SHP77 (cell line): ENCODE measurements at places on chromosomes 16 and 17.

DNA sequence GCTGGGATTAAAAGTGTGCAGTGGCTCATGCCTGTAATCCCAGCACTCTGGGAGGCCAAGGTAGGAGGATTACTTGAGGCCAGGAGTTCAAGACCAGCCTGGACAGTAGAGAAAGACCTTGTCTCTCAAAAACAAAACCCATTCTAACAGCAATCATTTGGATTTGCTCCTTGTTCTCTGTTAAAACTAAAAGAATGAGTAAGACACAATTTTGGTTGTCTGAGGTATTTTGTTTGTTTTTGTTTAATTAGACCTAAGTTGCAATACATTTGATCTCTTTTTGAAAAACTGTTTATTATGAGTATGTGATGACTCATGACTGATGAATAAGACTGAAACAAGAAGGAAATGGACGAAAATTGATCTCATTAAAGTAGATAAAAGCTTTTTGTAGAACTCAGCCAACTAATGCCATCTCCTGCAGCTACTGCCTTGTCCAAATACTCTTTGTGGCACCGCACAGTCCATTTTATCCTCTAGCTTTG lies 29.0 kb downstream of the GLG1 start:
- no peak for DNase-seq

- DNase-seq = no peak
Measured at GRCh38 chr17:53093391-53093790, 729.3 kb upstream of the KIF2B start.

DNA sequence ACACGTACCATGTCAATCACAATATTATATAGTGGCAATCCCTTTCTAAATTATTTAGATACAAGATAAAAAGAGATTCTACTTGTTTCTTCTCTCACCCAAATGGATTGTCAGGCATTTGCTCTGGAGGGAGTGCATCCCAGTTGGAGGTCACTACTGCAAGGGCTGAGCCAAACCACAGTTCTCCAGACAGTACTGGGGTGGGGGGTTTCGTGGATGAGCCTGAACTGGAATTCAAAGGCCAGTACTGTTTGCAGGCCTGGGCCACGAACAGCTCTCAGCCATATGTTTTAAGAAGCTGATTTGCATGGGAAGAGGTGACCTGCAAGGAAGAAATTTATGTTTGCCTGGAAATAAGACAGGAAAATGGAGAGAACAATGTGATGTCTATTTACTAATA lies 314.9 kb downstream of the PMP22 start:
- DNase-seq = no peak

DNA sequence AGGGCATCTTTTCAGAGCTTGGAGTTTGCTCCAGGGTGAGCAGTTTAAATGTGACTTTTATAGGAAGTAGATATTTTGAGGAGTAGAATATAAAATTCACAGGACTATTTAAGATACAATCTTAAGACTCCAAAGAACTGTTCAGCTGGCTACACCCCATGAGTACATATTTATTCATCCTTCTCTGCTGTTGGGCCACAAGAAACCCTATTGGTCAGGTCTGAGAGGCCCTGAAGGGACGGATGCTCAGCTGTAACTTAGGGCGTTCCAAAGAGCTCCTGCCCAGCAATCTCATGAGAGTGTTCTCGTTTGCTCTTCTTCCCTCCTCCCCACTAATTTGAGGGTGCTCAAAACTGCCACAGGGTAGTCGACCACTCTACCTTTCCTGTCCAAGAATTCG lies 7.3 kb downstream of the ST6GALNAC2 start:
- DNase-seq = no peak

- no peak for DNase-seq
Measured at GRCh38 chr16:26111900-26112299, 420.1 kb downstream of the HS3ST4 start.

GRCh38 chr17:75269844-75270217 lies 1.2 kb downstream of the MIF4GD start:
- DNase-seq = no peak

DNA sequence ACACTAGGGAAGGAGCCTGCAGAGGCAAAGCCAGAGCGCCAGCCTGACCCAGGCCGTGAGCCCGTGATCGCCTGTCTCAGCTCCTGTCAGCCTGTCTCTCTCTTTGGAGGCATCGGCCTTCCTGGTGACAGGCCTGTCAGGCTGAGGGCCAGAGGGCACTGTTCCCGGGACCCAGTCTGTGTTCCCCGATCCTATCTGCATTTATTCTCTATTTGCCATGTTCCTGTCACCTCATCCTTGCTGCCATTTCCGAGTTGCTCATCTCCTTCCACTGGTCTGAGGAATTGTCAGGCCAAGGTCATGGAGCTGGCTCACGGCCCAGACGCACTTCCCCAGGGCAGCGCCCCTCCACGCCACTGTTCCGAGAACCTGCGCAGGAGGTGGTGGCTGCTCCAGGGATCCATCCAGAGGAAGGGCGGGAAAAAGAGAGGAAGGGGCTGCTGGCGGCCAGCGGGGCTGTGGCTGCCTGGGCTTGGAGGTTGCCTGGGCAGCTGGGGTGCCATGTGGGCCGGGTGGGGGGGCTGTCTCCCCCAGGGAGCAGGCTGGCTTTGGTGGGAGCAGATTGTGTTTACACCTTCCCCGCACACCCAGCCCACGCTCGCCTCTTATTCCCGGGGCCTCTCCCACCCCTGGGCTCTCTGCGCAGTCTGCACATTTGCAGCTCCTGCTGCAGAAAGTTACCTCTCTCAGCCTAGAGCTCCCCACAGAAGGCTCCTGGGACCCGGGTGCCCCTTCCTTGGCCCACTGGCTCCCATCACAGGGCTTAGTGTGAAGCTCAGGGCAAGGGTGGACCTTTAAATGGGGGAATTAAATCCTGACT lies 4.9 kb downstream of the PRCD start:
- DNase-seq = no peak

DNA sequence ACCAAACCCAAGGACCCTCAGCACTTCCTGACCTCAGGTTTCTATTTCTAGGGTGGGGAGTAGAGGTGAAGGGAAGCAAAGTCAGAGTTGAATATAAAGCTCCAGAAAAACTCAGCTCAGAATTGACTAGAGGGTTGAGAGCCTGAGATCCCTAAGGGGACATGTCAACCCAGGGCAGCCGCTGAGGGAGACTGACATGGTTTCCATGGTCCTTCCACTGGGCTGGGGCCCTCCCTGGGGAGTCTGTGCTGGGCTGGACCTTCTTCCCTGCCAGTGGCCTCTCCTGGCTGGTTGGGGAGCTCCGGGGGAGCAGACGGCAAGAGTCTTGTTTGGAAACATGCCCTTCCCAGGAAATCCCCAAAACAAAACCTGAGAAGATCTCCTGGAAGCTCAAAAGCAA lies 121.3 kb downstream of the METRNL start:
- no peak for DNase-seq

DNA sequence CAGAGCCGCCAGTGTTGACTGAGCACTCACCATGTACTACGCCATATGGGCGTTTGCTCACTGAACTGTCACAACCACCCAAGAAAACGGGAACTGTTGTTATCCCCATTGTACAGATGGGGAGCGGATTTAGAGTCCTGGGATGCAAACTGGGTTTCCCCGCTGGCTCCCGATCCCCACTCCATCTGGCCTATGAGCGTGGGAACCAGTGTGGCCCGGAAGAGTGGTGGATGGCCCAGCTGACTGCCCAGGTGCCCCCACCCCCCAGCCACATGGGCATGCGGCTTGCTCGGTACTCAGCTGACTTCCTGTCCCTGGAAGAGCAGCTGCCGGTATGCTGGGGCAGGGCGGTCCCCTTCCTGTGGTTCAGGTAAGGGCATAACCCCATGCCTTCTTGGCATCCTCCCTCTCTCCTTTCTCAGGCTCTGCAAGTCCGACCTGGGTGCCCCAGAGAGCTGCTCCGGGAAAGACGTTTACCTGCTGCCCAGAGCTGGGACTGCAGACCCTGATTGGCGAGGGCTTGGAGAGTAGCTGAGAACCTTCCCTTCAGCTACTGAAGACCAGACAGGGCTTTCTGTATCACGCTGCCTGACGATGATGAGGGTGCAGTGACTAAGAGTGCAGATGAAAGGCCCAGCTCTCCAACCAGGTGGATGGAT lies 16.2 kb downstream of the SOCS3 start:
- peak; percentile 45 for DNase-seq

GRCh38 chr17:82034371-82035011 lies 3.0 kb downstream of the DCXR start:
- DNase-seq = no peak

DNA sequence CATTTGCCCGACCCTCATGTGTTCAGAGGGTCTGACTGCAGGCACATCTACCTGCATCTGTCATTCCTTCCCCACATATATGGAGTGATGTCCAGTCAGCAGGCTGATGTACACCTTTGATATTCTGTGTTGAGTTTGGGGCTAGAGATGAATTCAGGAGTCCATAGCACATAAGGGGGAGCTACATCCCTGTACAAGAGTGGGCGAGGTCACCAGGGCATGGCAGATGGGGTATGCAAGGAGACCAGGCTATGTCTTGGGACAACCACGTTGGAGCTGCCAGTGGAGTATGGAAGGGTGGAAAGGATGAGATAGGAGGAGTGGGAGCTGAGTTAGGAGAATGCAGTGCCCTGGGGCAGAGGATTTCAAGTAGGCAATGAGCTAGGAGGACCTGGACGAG lies 15.0 kb downstream of the SMPD3 start:
- DNase-seq = no peak

DNA sequence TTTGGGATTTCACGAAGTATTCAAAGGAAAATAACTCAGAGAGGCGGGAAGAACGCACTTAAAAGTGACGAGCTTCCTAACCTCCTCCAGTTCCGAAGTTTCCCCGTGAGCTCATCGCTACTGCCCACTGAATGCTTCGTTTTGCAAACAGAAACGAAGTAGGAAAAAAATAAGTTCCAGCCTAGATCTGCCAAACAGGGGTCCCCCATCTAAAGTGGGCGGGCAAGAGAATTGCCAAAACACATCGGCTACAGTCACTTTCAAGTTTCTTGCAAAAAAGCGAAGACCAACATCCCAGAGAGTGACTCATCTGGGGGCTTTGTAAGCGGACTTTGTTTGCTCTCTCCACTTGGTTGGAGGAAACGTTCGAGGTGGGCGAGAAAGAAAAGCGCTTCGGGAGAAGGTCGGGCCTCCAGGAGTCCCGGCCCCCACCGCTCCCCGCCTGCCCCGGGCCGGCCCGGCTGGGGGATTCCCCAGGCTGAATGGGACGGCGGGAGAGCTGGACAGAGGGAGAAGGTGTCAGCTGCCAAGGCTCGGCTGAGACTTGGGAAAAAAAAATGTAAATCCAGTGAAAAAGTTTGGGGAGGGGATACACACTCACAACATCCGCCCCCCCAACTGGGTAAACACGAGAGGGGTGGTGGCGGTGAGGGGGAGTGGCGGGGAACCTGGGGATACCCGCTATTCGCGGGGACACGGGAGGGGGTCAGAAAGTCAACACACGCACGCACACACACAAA lies 1.0 kb downstream of the VEZF1 start:
- DNase-seq = peak; percentile 4

DNA sequence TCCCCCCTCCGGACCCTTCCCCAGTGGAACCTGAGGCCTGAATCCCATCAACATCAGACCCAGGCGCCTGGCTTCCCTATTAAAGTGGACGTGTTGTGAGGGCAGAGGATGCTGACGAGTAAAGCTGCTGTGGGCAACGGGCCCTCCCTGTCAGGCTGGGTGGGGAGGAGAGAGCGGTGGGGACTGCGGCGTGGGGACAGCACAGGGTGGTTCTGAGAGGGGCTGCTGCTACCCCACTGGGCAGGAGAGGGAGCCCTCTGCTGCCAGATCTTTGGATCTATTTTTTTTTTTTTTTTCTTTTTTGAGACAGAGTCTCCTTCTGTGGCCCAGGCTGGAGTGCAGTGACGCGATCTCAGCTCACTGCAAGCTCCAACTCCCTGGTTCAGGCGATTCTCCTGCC lies 5.9 kb downstream of the CA5A start:
- peak; percentile 67 for DNase-seq

- no peak for DNase-seq
Measured at GRCh38 chr17:68592682-68593641, 8.2 kb downstream of the FAM20A start.

- no peak for DNase-seq
Measured at GRCh38 chr17:14072881-14073280, 3.6 kb downstream of the COX10 start.

DNA sequence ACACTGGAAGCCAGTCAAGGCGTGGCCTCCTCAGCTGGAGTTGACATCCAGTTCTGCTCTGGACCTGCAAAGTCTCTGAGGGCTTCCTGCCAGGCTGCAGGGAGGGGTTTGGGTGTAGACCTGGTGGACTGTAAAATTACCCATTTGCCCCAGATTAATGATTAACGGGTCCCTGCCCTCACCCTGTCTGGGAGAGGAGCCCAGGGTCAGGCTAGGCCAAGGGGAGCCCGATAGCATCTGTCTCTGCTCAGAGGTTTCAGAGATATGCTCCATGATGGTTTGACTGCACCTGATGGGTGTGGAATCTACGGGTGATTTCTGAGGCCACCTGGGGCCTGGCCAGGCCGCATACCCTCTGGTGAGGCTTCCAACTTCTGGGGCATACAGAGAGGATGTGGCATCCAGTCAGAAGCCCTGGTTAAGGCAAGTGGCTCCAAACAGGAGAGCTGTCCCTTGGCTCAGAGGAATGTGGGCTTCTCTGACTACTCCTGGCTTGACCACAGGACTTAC lies 11.2 kb downstream of the PPY start:
- no peak for DNase-seq

GRCh38 chr16:29761882-29762281 lies 16.1 kb upstream of the C16orf54 start:
- DNase-seq = no peak
